ENCODE measurements at places on chromosomes 16 and 17.
A peak's percentile ranks its signal among the peaks of the same experiment; 100 is the strongest.

GRCh38 chr16:24118126-24118821 is 137.9 kb upstream of the CACNG3 start:
- DNase-seq = no peak

DNA sequence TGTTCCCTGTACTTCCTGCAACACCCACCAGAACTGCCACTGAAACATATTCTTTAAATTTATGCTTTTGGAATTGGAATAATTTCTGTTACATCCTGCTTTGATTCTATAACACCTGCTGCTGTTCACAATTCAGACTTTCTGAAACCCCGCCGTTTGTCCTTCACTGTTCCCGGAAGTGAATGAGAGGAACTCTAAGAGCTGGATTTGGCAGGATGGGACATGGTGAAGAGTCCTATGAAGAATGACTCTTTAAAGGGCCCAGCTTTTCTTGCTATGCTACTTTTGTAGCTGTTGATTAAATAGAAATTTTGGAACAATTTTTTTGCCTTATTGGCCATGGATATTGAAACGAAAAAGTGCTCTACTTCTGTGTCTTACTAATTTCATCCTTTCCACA is 8.9 kb downstream of the AP2B1 start:
- DNase-seq = no peak

DNA sequence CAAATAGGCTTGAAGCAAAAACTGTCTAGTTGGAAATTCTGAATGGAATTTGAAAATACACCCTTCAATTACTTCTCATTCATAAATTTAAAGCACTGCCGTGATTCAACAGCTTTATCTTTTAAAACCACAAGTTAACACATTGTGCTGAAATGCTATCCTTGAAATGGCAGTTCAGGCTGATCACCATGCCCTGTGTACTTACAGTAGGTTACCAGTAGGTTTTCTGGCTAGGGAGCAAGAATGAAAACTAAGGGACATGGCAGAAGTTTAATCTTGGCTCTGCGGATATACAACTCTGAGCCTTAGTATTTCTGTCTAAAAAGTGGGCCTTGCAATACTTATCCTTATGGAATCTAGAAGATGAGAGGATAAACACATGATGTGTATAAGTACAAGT is 28.0 kb downstream of the NXPH3 start:
- DNase-seq = peak; percentile 22

GRCh38 chr17:1703063-1703462 is 7.1 kb downstream of the TLCD2 start:
- DNase-seq = no peak

- DNase-seq = peak; percentile 21
Measured at GRCh38 chr17:63116967-63117830, 151.2 kb downstream of the TANC2 start.
